ENCODE measurements at places on chromosomes 3 and 15.

DNA sequence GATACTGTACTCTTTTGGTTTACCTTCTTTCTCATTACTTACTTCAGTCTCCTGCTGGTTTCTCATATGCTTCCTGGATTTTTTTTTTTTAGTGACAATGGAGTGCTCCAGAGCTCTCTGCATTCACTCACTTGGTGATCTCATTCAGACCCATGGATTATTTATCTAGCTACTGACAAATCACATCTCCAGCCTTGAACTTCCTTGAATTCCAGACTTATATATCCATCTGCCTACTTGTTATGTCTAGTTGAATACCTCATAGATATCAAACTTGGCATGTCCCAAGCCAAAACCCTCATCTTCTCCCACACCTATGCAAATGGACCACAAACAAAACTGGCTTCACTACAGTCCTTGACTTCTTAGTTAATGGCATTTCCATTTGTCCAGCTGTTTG lies 234.7 kb upstream of the ZPLD1 start:
- no peak for DNase-seq

- no peak for DNase-seq
Observed at GRCh38 chr3:101172516-101172915, 147.9 kb downstream of the IMPG2 start.

GRCh38 chr3:135929670-135930069 lies 35.9 kb upstream of the PPP2R3A start:
- no peak for DNase-seq

DNA sequence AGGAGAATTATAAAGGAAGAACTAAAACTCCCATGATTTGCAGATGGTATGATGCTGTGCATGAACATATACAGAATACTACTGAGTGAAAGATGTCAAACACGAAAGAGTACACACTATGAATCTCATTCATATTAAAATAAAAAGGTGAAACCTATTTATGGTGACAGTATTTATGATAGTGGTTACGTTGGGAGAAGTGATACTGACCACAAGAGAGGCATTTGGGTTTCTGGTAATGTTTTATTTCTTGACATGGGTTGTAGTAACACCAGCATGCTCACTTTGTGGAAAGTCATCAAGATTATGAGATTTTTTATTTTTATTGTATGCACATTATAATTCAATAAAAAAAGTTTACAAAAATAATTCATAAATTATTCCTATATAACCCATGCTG lies 324.0 kb downstream of the GAP43 start:
- DNase-seq = no peak

All from stimulated activated CD4-positive, alpha-beta T cell treated with anti-CD3 and anti-CD28 coated beads, Interleukin-2, amount 100 ng/mL, for 24 hours (primary cell).